ENCODE measurements at places on chromosomes 3 and 15. TPM values are rescaled to one million over a fixed set of nuclear protein-coding genes. Genes with fewer than 3 reads are reported as not detected.

The RAF1 gene
- total RNA-seq: 110 TPM

DNA sequence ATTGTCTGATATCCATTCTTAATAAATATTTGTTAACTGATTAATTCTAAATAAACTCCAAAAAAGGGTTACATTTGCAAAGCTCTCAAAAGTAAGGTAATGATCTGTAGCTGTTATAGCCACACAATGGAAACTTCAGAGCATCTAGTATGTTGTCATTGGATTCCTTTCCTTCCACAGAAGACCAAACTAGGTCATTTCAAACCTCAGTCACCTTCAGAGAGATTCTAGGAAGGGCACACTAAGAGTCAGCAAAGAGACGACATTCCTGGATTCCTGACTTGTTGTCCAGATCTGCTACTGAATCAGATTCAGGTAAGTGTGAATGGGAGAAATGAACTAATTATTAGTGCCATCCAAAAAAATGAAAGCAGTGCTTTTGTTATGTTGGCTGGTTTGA, 3.0 kb upstream of the COL8A1 start:
- peak; percentile 18 for DNase-seq

The LRRC34 gene
- not detected for total RNA-seq

- DNase-seq: no peak
These were observed 10.9 kb downstream of the TTLL3 start for GRCh38 chr3:9820946-9821345.

The CHAC1 gene
- 9.4 TPM for total RNA-seq

DNA sequence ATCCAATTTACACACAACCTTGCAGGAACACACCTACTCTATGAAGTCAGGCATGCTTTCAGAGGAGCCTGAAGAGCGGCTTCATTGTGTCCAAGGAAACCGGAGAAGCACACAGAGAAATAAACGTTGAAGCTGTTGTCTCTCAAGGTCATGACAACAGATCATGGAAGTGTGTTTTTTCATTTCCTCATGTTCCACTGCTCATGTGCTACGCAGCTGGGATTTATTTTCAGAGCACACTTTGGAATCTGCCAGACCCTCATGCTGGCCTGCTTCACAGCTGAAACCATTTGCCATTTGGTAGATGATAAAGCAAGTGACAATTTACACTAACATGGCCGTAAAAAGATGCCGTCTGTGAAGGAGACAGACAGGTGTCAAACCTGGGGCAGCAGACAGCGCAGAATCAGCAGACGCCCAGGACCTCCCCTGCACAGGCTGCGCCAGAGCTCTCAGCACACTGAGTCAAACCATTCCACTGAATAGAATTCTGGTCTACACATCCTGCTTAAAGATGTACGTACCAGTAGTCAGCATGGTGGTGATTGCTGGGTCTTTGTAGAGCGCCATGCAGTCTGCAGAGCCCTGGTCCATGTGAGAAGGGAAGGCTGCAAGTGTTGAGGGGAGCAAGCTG, 99.3 kb downstream of the ARNT2 start:
- no peak for DNase-seq

GRCh38 chr3:174192471-174192870, 666.7 kb upstream of the NAALADL2 start:
- DNase-seq: no peak

DNA sequence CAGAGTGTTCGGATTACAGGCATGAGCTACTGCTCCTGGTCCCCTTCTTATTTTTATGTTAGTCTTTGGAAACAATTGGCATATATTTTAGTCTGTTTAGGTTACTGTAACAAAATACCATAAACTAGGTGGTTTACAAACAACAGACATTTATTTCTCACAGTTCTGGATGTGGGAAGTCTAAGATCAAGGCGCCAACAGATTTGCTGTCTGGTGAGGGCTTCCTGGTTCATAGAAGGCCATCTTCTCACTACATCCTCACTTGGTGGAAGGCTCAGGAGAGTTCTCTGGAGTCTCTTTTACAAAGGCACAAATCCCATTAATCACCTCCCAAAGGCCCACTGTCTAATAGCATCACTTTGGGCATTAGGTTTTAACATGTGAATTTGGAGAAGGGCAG, 101.0 kb downstream of the APBA2 start:
- no peak for DNase-seq

GRCh38 chr15:61892140-61892539, 168.1 kb downstream of the VPS13C start:
- DNase-seq: no peak

GRCh38 chr15:87348746-87349145, 907.8 kb downstream of the NTRK3 start:
- DNase-seq: peak; percentile 69

DNA sequence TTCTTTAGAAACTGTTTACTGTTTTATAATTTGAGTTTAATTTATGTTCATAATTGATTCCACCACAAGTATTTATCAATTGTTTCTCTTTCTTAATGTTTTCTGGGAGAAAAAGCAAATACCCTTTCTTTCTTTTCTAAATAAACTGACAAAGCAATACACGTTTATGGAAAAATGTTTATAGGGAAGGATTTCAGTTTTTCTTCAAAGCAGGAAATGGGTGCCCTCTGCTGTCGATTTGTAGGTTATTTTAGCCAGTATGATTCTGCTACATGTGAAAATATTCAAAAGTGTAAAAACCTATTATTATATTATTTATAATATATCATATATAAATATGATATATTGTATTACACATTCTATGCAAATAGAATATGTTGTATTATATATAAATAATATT, 921.0 kb upstream of the ROBO1 start:
- DNase-seq: no peak

GRCh38 chr3:195005759-195006510, 265.0 kb downstream of the XXYLT1 start:
- DNase-seq: no peak

The DUOXA1 gene
- 0.30 TPM for total RNA-seq

The HAUS2 gene
- 50.6 TPM for total RNA-seq

GRCh38 chr3:42983927-42984326, 4.8 kb downstream of the GASK1A start:
- no peak for DNase-seq

DNA sequence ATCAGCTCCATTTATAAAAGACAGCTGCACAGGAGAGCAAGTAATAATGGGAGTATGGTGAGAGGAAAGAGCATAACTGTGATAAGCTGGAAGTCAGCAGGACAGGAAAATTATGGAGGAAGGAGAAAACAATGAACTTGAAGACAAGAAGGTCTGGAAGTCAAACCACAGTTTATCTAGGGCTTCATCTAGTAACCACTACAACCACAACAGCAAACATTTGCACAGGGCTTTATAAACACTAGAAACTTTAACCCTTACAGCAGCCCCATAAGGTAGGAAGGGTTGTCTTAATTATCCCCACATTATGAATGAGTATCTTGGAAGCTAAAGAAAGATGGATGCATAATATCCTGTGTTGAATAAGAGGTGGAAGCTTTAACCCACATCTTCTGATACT, 820.8 kb downstream of the IGSF11 start:
- DNase-seq: no peak

- no peak for DNase-seq
These were observed 12.8 kb upstream of the KLHL40 start for GRCh38 chr3:42672515-42672914.

DNA sequence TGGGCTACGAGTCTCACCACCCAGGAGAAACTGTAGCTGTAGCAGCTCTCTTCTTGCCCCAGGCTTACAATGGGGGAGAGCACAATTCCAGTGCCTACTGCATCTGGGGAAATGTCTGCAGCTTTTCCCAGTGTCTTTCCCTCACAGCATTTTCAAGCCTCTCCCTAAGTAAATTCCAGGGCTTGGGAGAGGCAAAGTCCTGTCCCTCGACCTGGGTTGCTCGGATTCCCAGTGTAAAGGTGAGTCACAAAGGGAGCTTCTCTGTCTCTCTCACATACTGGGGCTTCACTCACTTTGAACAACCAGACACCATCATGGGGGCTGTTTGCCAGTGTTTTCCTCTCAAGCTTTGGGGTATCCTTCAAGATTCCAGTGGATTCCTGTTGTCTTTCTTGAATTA, 689.4 kb upstream of the NAALADL2 start:
- no peak for DNase-seq

DNA sequence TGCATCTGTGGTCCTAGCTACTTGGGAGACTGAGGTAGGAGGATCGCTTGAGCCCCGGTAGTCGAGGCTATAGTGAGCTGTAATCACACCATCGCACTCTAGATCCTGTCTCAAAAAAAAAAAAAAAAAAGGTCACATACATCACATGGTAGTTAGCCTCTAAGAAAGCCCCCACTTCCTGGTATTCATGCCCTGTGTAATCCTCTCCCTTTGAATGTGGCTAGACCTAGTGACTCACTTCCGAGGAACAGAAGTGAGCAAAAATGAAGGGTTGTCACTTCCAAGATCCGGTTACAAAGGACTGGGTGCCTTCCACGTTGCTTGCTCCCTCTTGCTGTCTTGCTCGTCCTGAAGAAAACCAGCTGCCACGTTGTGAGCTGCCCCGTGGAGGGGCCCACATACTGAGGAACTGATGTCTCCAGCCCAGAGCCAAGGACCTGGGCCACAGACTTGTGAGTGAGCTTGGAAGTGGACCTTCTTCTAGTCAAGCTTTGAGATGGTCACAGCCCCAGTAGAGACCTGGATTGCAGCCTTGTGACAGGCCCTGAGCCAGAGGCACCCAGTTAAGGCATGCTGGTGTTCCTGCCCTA, 12.6 kb upstream of the LCTL start:
- peak; percentile 89 for DNase-seq

The MESP2 gene
- total RNA-seq: not detected

DNA sequence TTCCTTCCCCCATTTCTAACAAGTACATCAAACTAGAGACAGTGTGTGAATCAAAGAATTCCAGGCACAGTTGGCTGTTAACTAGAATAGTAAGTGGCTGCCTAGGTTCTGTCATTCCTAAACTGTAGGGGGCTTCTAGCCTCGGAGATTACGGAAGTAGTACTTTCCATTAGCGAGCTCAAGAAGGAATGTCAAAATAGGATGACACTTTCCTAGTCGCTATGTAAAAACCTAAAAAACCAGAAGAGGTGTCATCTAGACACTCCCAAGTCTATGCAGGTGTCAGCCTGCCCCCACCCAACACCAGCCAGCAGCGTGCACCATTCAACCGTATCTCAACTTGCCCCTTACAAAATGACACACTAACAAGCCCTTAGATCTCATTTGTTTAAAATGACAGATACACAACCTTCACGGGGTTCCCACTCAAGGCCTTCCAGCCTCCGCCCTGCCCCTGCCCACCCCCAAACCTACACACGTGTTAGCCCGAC, 874 bp downstream of the INO80 start:
- DNase-seq: peak; percentile 49

The ALDH1A2 gene
- not detected for total RNA-seq

The EFL1 gene
- total RNA-seq: 20.4 TPM

- no peak for DNase-seq
These were observed 75.7 kb downstream of the DUT start for GRCh38 chr15:48406911-48407310.

- DNase-seq: no peak
These were observed 177.5 kb downstream of the STT3B start for GRCh38 chr3:31710123-31710803.

DNA sequence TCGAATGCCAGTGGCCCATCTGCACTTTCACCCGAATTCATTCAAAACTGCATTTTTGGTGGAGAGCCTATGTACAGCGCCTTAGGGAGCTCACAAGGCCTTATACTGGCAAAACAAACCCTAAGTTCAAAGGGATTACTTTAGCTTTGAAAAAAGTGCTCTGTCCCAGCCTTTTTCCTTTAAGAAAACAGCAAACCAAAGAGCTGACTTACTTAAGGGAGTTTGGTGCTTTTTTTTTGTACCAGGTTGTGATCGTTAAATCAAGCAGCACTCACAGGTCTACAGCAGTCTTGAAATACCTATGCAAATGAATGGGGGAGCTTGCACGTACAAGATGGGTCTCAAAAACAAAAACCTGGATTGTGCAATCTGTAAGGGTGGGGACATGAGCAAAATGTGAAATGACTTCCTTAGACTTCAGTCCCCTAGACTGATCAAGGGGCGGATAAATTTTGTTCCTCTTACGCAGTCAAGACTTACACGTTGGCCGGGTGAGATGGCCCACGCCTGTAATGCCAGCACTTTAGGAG, 11.6 kb upstream of the PIK3CB start:
- no peak for DNase-seq

GRCh38 chr3:150770681-150771080, 7.7 kb upstream of the SIAH2 start:
- no peak for DNase-seq

- DNase-seq: peak; percentile 40
These were observed 138.4 kb downstream of the PLCL2 start for GRCh38 chr3:17023006-17023664.

The SMAD6 gene
- 6.9 TPM for total RNA-seq

The RASGRF1 gene
- total RNA-seq: 1.2 TPM

The PTH1R gene
- total RNA-seq: 2.6 TPM

The LOXL1 gene
- 67.5 TPM for total RNA-seq

DNA sequence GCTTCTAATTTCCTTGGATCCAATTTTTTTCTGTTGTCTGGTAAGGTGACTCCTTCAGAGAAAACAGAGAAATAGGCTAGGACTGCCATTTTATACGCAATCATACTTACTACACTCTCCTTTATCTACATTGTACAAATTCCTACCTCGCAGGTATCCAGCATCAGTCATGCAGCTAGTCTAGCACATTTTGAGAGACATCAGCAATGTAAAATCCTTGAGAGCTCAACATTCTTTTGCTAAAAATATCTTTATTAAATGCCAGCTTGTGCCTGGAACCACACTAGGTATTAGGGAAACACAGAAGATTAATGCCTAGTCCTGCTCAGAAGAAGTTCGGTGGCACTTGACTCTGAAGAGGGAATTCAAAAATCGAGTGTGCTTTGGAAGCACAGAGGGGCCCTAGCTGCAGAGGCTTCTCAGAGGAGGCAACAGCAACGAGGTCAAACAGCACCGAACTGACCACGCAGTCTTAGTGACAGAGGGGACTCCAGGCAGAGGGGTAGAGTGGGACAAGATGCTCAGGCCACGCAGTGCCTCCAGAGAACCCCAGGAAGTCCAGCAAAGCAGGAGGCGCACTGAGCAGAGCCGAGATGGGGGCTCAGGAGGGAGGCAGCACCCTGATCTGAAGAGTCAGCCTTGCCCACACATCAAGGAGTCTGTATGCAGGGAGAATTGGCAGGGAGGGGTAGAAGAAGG, 3.5 kb downstream of the FAM174B start:
- no peak for DNase-seq

DNA sequence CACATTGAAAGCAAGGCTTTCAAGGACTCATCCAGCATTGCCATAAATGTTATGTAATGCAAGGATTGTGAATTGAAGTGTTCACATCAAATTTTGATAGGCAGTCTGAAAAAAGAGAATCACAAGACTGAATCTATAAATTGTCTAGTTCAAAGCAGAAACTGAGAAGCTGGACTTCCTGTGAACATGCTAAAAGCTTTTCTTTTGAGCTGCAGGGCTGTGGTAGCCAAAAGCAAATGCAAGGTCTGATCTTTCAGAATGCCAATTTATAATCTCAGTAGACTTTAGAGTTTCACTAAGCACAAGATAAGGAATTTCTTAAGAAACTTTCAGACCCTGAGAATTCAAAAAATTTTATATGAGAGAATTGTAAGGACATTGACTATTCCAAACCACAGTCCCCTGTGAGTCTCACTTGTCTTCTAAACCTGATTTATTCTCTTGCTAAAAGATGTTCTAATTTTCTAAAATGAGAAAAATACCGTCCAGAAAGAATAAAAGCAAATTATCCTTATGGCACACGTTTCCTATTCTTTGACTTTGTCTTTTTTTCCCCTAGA, 1700.3 kb downstream of the OTOL1 start:
- DNase-seq: no peak

- DNase-seq: no peak
These were observed 18.2 kb upstream of the CMSS1 start for GRCh38 chr3:99799422-99799821.

- DNase-seq: no peak
These were observed 48.0 kb downstream of the ARHGEF26 start for GRCh38 chr3:154168998-154169795.

Measured in HT1080 (cell line).